ENCODE measurements at places on chromosomes 6 and 20.
A peak's percentile ranks its signal among the peaks of the same experiment; 100 is the strongest.

DNA sequence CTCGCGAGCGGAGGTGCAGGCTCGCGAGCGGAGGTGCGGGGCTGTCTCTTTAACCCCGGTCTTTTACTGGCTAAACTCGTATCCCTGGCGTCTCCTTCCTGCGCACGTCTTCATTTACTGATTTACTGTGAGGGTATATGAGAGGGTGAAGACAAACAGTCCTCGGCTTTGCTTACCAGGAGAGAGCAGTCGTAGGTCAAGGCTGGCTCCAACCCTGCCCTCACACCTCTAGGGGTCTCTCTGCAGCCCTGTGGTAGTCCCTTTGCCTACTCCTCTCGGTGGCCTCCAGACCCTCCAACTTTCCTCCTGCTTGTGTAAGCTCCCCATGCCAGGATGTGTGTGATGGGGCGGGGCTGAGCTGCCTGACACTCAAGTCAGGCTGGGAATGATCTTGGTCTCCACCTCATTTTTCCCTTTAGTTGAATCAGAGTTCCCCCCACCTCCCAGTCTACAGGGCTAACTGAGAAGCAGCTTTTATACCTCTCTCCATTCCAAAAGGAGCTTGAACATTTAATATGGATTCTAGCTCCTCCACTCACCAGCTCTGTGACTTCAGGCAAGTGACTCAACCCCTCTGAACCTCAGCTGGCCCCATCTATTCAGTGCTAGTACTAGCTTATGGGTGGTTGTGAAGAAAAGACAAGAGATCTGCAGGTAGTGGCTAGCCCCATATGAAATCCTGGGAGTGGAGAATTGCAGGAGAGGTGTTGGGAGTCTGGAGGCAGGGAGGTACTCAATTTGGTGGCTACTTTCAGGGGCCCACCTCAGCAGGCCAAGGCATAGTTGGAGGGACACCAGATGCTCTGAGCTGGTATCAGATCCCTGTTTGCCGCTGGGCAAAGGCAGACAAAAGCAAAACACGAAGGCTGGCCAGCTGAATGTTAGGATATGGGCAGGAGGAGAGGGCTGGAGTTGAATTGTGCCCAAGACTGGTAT is 902 bp downstream of the SLC29A1 start:
- H3K27ac ChIP-seq = peak overlapping the region; percentile 98
- peaks cover 14% of the 10 kb centered on the region for H3K4me1 ChIP-seq
- no peaks in the 10 kb centered on the region for H3K27me3 ChIP-seq
- peak overlapping the region; percentile 75 for H3K4me3 ChIP-seq

DNA sequence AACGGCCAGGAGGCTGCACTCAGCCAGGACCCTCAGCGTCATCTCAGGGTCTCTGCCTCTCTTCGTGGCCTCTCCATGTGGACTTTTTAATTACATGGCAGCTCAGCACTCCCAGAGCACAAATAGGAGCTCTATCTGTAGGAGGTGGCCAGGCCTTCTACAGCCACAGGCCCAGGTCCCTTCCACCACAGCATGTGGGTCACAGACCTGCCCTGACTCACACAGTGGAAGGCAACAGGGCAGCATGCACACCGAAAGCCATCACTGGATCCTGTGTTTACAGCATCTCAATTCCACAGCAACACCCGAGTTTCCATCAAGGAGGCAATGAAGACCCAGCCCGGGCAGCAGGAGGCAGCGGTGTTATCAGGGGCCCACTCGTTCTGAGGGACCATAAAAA is 65.8 kb upstream of the CD93 start:
- no peaks in the 10 kb centered on the region for H3K4me1 ChIP-seq
- H3K36me3 ChIP-seq = no peaks in the 10 kb centered on the region
- H3K27ac ChIP-seq = no peak overlapping the region

DNA sequence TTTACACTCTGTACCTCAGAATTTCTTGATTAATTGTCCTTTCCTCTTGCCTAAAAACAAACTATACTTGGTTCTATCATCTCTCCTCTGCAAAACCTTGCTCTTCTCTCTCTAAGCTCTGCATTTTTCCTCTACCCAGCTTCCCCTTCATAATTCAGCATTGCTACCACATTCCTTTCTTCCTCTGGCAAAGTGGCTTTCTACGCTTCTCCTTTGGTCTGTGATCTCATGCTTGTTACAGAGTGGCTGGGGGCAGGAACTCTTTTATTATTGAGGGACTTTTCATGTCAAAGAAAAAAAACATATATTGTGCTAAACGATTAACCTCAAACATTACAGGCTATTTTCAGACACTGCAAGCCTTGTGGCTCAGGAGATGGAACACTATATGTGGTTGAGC is 333.3 kb upstream of the KCNQ5 start:
- no peaks in the 10 kb centered on the region for H3K4me1 ChIP-seq
- no peak overlapping the region for H3K27ac ChIP-seq
- DNase-seq = no peak
- no peaks in the 10 kb centered on the region for H3K36me3 ChIP-seq
- H3K27me3 ChIP-seq = no peaks in the 10 kb centered on the region
- no peak overlapping the region for H3K4me3 ChIP-seq

- DNase-seq = no peak
- H3K36me3 ChIP-seq = no peaks in the 10 kb centered on the region
- peak overlapping the region; percentile 28 for H3K27ac ChIP-seq
- no peaks in the 10 kb centered on the region for H3K27me3 ChIP-seq
Measured at GRCh38 chr6:126788861-126789365, 329.6 kb upstream of the RSPO3 start.

GRCh38 chr20:16505894-16506293 is 67.4 kb downstream of the KIF16B start:
- no peaks in the 10 kb centered on the region for H3K4me1 ChIP-seq
- H3K27ac ChIP-seq = no peak overlapping the region
- H3K27me3 ChIP-seq = no peaks in the 10 kb centered on the region

GRCh38 chr6:64330694-64331307 is 695.2 kb downstream of the PHF3 start:
- no peaks in the 10 kb centered on the region for H3K4me1 ChIP-seq
- H3K36me3 ChIP-seq = no peaks in the 10 kb centered on the region
- H3K27me3 ChIP-seq = no peaks in the 10 kb centered on the region
- peak; percentile 71 for DNase-seq
- no peak overlapping the region for H3K4me3 ChIP-seq
- no peak overlapping the region for H3K27ac ChIP-seq

GRCh38 chr6:31270788-31271640 is 878 bp downstream of the HLA-C start:
- H3K27me3 ChIP-seq = no peaks in the 10 kb centered on the region
- H3K4me1 ChIP-seq = no peaks in the 10 kb centered on the region
- peak overlapping the region; percentile 68 for H3K4me3 ChIP-seq

DNA sequence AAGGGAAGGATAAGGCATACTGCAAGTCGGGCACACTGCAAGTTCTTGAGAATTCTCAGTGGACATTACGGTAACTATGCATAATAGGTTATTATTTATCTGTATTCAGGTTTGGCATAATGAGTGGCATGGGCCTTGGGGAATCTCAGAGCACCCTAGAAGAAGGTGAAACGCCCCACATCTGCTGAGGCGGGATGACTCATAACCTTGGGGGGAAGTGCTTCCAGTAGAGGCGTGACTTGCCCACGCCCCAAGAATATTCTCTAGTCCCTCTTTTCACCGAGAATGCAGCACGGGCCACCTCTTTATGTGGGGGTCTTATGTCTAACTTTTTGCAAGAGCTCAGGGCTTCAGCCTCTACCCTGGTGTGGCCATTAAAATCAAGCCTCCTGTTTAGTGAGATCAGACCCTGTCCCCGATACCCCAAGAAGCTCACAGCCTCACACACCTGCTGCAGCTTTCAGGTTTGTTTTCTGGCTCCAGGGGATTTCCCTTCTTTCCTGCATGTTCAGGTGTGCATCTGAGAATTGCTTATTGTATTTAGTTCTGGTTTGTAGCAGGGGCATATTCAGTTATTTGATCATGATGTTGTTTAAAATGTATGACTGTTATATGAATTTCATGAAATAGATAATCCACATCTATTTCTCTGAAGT is 19.1 kb downstream of the ZFP64 start:
- H3K4me3 ChIP-seq = no peak overlapping the region
- no peaks in the 10 kb centered on the region for H3K27me3 ChIP-seq
- no peak overlapping the region for H3K27ac ChIP-seq
- no peaks in the 10 kb centered on the region for H3K4me1 ChIP-seq
- H3K36me3 ChIP-seq = no peaks in the 10 kb centered on the region
- no peak for DNase-seq

DNA sequence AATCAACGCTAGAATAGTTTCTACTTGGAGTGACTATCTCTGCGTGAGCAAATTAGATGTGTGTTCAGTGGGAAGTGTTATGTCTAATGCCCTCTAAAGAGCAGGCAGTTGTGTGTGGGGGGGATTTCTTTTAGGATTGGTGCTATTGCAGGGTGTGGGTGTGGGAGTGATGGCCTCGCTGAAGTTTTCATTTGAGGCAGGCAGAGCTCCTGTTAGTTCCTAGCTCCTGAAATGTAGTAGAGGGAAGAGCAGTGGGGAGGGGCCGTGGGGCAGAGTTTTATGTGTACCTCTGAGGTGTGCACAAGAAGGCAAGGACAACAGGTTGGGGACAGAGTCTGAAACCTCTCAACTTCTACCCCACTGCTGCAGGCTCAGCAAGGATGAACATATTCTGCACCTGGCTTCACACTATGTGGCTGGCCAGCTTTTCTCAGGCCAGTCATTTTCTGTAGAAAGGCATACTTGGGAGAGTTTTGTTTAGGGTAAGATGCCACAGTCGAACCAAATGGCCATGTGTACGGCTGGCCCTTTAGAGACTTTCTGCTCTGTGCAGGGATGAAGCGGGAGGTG is 229.2 kb upstream of the SUPT3H start:
- DNase-seq = no peak
- H3K4me3 ChIP-seq = no peak overlapping the region
- H3K27ac ChIP-seq = peak overlapping the region; percentile 76
- no peaks in the 10 kb centered on the region for H3K27me3 ChIP-seq
- H3K4me1 ChIP-seq = peaks cover 4% of the 10 kb centered on the region

- no peaks in the 10 kb centered on the region for H3K36me3 ChIP-seq
- no peak overlapping the region for H3K4me3 ChIP-seq
- no peak overlapping the region for H3K27ac ChIP-seq
Measured at GRCh38 chr6:12386816-12387215, 96.7 kb downstream of the EDN1 start.

DNA sequence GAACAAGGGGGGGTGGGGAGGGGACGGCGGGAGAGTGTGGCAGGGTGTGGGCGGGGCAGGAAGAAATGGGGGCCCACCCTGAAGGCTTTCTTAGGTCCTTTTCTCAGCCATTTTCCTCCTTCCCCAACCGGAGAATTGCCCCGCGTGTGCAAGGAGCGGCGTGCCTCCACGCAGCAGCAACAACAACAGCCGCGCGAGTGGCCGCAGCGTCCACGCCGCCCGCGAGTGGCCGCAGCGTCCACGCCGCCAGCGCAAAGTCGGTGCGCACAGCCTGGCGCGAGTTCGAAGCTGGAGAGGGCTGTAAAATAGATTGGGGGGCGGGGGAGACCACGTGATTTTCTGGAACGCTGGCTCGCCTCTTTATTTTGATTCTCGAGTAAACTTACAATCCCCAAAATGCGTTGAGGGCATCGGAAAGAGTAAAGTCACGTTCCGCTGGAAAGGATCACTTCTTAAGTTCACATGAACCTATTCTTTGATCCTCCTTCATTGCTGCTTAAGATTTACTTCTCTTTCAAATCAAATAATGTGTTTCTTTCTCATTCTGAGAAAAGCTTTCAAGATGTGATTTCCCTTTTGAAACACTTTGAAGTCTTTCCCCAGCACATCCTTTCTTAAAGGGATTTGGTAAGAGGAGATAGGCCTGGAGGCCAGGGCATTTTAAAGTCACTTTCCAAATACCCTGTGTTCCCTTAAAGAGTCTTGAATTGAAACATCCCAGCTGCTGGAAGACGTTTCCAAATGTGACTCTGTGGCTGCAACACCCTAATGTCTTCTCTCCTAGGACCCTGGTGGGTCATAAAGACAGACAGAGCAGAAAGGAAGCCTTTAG is 66.7 kb upstream of the ZNF217 start:
- H3K36me3 ChIP-seq = no peaks in the 10 kb centered on the region
- no peak for DNase-seq

DNA sequence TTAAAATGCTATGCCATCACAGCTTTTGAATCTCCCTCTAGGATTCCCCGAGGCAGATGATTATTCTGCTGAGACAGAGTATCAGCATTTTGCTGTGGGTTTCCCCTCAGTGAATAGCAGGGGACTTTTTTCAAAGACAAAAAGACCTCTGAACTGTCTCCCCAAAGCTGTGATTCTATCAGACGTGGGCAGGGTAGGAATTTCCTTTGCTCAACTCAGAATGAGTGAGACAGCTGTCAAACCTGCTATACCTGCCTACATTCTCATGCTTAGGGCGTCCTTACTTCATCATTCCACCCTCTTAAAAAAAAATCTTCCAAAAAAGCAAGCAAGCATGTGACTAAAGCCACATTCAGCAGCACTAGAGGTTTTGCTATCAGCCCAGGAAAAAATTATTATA is 147.6 kb upstream of the FAM83B start:
- DNase-seq = no peak
- H3K27ac ChIP-seq = no peak overlapping the region
- no peaks in the 10 kb centered on the region for H3K36me3 ChIP-seq

GRCh38 chr6:9404351-9405146 is 969.2 kb upstream of the SLC35B3 start:
- DNase-seq = no peak
- no peaks in the 10 kb centered on the region for H3K4me1 ChIP-seq
- H3K27me3 ChIP-seq = no peaks in the 10 kb centered on the region
- no peak overlapping the region for H3K27ac ChIP-seq
- no peak overlapping the region for H3K4me3 ChIP-seq

DNA sequence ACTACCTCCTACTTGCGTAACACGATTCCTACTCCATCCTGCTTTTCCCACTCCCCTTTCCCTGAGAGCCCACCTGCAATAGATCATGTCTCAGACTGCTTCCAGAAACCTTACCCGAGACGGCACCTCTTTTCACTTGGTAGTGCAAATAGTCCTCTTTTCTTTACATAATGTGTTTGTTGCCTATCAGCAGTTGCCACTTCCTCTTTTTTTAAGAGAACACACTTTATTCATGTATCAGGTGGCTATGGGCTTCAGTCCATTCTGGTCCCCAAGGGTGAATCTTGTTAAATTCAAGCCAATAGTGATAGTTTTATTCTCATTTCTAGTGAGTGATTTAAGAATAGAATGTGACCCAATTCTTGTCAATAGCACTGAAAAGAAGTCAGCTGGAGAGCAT is 57.7 kb upstream of the FERMT1 start:
- no peaks in the 10 kb centered on the region for H3K4me1 ChIP-seq
- H3K36me3 ChIP-seq = no peaks in the 10 kb centered on the region
- no peaks in the 10 kb centered on the region for H3K27me3 ChIP-seq

DNA sequence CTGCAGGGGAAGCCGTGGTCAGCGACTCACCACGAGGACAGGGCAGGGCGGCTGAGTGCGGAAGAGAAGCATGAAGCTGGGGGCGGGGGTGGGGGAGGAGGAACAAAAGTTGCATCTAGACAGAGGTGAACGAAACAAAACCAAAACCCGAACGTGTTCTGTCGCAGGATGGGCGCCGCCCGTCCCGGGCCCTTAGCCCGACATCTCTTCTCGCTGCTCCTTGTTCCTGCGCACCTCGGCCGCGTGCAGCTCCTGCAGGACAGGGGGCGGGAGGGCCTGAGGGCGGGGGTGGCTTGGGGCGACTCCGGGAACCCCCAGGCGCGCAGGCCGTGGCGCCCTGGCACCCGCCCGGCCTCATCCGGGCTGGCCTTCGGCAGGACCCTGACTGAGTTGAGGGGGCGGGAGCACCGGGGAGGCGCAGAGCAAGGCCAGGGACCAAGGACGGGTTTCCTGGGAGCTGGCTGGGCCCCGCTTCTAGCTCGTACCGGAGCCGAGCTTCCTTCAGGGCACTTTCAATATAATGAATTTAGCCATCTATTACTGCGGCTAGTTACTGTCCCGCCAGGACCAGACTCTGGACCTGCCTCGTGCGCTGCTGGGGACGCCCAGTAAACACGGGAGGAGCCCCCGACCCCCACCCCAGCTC is 12.0 kb downstream of the STMN3 start:
- peak overlapping the region; percentile 56 for H3K4me3 ChIP-seq
- peak; percentile 40 for DNase-seq
- no peaks in the 10 kb centered on the region for H3K4me1 ChIP-seq
- H3K27me3 ChIP-seq = no peaks in the 10 kb centered on the region
